ENCODE measurements at places on chromosomes 5 and 9.

- no peak for DNase-seq
These were observed 3.5 kb upstream of the CNTFR start for GRCh38 chr9:34592895-34593601.

GRCh38 chr5:52065182-52065581, 681.9 kb downstream of the ISL1 start:
- DNase-seq = no peak

- no peak for DNase-seq
These were observed 4.6 kb downstream of the SURF4 start for GRCh38 chr9:133371261-133371711.

GRCh38 chr5:173989432-173990082, 587 bp downstream of the C5orf47 start:
- DNase-seq = no peak

DNA sequence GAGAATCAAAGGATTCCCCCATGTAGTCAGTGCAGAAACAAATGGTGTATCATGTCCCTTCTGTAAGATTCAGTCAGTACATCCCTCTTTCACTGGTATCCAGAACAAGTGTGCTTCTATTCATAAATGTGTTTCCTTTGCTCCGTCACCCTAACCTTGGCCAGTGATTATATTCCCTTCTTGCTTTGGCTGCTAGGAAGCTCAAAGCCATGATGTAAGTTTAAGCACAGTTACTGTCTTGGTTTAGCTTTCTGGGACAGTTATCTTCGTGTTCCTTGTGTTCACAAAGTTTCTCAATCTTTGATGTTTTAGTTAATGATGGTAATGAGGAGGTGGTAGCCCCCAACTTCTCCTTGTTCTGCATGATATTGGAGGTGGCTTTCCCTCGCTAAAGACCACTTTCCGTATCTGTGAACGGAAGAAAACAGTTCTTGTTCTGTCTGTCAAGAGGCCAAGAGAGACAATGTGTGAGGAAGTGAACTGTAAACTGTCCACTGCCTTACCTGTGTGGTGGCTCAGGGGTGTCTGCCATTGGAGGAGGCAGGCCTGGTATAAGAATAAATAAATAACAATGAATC, 2.2 kb upstream of the AMBP start:
- DNase-seq = no peak

- no peak for DNase-seq
These were observed 32.1 kb upstream of the RICTOR start for GRCh38 chr5:39106322-39106721.

GRCh38 chr5:72046106-72046505, 61.2 kb upstream of the MAP1B start:
- no peak for DNase-seq

- DNase-seq = no peak
These were observed 129.0 kb downstream of the CDH18 start for GRCh38 chr5:19859020-19859419.

DNA sequence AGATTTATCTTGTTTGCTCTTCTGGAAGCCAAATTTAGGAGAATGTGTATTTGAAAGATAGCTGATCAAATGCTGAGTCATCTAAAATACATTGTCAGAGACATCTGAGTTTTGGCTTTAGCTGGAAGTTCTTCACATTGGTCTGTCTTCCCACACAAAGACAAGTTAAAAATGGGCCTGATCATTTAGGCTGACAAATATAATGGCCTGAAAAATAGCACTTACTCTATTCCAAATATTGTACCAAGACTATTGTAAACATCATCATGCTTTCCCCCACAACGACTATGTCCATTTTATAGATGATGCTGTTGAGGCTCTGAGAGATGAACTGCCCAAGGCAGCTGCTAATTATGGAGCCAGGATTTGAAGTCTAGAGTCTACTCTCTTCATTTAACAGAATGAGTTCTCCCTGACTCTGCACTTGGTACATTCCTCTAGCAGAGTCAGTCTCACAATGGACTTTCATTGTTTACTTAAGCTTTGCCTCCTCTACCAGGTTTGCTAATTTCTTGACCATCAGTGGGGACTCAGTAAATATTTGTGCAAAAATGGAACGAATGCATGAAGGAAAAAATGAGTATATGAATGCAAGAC, 619.4 kb upstream of the KLF4 start:
- DNase-seq = no peak

GRCh38 chr9:21919377-21920362, 74.5 kb downstream of the CDKN2A start:
- no peak for DNase-seq

GRCh38 chr9:79382458-79382857, 189.3 kb upstream of the TLE4 start:
- DNase-seq = no peak

GRCh38 chr5:150218693-150219035, 28.8 kb downstream of the SLC6A7 start:
- no peak for DNase-seq

DNA sequence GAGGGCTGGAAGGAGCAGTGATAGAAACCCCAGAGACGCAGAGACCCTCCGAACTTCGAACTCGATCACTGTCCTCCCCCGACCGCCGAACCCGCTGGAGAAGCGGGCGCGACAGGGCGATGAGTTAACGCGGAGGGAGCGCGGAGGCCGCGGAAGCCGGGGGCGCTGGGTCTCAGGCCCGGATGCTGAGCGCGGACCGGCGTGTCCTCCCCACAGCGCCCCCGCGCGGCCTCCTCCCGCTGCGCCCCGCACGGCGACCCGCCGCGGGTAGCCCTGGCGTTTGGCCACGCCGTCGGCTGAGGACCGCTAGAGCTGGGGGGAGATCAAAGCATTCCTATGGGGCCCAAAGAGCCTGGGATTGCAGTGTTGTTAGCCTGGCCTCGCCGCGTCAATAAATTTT, 7.7 kb upstream of the DMRT2 start:
- no peak for DNase-seq

- no peak for DNase-seq
These were observed 370.8 kb downstream of the TLE1 start for GRCh38 chr9:81318571-81318970.

DNA sequence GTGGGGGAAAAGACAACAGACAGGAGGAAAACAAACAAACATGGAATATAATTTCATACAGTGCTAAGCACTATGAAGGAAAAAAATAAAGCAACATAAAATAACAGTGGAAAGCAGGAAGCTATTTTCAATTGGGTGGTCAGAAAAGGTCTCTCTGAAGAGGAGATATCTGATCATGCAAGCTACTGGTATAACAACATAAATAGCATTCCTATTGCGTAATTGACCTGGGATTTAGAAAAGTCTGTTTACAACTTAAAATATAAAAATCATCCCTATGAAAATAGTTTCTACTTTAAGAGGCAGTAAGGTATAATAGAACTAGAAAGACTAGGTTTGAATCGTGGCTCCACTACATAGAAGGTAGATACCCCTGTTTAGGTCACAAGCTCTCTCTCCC, 61.4 kb downstream of the FBXW11 start:
- DNase-seq = no peak

DNA sequence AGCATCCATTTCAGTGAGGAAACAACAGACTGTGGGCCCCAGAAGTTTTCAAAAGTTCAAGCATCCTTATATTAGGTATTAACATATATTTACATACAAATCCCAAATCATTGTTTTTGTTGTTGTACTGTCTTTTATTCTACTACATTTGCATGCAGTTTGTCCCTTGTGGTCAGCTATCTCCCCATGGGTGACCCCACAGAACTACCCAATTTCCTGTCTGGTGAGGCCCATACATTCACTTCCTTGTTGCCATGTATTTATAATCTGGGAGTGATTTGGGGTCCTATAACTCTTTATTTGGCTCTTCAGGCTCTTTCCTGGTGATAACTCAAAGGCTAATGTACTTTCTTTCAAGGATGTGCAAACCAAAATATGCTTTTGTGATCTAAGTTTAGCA, 3.3 kb upstream of the CD180 start:
- DNase-seq = no peak
